ENCODE measurements at places on chromosomes 7 and 10.

DNA sequence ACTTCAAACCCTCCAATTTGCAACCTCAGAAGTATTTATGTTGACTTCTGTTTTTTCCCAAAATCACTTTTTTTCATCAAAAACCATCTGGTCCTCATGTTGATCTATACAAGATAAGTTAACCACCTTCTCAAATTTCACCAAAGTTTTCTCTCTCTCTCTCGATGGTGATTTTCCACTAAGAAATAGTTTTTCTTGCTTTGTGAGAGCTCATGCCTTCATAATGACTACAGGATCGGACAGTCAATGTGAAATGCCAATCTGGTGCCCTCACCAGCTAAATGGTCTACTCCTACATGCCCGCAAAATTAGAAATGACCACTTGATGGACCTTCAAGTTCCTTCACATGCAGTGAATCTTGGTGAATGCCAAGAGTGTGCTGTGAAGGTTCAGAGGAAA lies 40.4 kb downstream of the CNNM1 start:
- DNase-seq: no peak

DNA sequence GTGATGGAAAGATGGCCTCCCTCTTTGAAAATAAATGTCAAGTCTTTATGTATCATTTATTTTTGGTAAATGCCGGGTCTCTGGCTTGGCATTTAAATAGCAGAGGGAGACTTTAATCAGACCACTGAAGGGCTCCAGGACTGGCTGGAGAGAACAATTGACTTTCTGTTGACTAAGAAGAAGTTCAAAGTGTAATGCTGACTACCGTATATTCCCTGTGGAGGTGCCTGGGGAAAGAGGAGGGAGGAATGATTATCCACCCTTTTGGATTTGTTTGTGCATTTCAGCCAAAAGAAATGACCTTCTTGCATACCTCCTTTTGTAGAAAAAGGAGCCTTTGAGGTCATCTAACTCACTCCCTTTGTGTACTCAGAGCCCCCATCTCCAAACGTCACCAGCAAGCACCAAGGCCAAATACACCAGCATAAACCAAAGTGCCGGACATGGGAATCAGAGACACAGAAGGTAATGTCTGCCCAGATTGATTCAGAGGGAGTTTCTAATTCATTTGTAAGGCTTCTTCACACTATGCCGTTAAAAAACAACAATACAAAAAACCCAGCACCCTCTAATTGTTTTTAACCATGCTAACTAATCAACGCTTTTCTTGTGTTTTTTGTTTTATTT lies 75.2 kb downstream of the PRLHR start:
- DNase-seq: no peak

DNA sequence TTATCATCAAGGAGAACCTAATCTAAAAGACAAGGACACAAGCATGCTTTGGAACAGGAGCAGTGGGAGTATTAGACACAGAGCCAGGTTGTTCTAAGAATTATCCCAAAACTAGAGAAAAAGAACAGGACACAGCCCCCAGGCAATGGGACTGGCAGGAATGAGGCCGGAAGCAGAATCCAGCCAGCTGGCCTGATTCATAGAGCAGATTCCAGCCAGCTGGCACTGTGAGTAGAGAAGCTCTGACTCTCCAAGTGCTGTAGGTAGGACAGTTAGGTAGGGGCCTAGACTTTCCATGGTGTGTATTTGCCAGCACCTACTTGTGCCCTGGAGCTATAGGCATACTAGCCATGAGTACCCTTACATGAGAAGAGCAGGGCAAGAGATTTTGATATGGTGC lies 13.3 kb upstream of the RAB18 start:
- no peak for DNase-seq

GRCh38 chr10:132609211-132609610 lies 71.6 kb downstream of the INPP5A start:
- DNase-seq: no peak

- no peak for DNase-seq
Observed at GRCh38 chr7:147033641-147034040, 917.0 kb downstream of the CNTNAP2 start.

GRCh38 chr10:74097776-74098175 lies 52.9 kb downstream of the AP3M1 start:
- no peak for DNase-seq

GRCh38 chr7:45717537-45718235 lies 143.5 kb downstream of the ADCY1 start:
- DNase-seq: no peak

DNA sequence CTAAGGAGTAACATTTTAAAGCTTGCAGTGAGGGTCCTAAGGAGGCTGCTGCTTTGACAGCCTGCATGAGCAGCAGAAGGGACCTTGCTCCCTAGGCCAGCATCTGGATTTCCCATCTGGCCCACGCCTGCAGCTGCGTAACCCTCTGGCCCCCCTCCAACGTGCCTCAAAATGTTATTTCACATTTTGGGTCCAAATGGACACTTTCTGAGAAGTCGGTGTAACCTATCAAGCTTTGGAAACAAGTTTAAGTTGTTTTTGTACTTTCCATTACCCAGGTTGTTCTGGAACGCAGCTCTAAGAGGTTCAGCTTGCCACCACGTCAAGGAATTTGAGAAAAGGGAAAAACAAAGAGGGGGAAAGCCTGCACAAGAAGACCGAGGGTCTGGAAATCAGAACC lies 338.3 kb downstream of the KCNMA1 start:
- no peak for DNase-seq

DNA sequence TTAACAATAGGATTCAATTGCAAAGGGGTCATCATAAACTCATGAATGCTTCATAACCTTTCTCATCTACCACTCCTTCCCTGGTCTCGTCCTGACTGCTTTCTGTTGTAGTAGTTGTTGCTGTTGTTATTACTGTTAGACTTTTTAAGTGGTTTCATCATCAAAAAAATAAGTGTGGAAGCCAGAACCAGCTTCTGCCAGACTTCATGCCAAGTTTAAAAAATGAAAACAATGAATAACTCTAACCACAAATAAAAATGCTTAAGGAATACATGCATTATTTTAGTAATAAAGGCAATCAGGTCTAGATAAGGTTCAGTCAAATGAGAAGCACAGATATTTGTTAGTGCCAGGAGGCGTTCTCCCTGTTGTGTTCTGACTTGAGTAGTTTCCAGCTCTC lies 85.4 kb downstream of the PCLO start:
- no peak for DNase-seq

Data from smooth muscle cell of the brain vasculature (primary cell).